ENCODE measurements at places on chromosomes 6 and 20.

DNA sequence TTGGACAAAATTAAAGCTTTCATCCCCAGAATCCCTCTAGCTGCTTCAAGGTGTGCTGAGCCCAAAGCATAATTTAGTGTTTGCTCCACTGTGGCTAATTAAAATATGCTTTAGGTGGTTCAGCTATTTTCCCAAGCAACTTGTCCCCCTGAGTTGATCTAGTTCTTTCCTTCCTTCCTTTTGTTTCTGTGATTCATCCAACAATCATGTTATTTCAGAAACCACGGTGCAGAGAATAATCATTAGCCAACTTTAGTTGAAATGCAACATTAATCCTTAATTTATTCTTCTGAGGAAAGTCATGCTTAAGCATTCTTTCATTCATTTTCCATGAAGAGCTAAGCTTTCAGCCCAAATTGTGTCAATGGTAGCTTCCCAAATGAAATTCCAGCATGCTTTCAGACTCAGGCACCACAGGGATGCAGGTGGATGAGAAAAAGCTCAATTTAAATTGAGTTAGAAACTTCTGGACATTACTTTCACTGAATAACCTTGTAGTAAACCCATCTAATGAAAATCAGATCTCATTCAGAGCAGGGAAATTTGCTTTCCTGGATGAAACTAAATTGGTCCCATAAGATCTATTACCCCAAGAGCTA, 209.0 kb upstream of the NT5E start:
- DNase-seq, result no peak

- DNase-seq, result no peak
Measured at GRCh38 chr20:1265226-1265915, 723 bp upstream of the SNPH start.

DNA sequence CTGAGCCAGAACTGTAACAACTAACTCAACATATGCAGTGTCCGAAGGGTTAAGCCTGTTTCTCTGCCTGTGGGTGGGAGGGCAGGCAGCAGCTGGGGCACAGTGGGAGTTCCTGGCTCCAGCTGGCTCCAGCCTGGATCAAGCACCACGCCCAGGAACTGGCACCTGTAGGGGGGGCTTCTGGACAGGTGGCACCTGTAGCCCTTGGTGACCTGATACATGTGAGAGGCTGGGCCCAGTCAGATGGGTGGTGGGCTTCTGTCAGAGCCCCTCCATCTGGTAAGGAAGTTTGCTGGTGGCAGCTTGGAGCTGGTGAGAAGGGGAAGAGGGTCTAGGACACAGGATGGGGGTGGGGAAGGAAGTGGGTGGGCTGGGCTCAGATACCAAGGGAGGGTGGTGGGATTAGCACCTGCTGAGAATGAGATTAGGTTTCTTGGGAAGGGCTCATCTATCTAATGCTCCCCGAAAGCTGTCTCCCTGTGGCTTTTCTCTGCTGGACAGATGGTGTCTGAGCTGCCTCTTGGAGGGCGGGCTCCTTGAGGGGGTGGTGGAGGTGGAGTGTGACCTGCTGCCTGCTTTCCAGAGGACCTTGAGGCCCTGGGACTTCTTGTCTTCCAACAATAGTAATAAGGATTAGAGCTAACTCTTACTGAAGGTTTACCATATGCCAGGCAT, 28.5 kb downstream of the BCL2L1 start:
- DNase-seq, result no peak

- DNase-seq, result no peak
Measured at GRCh38 chr20:6641012-6641411, 126.5 kb upstream of the BMP2 start.

GRCh38 chr20:51116765-51117686, 94.1 kb upstream of the KCNG1 start:
- DNase-seq, result no peak

DNA sequence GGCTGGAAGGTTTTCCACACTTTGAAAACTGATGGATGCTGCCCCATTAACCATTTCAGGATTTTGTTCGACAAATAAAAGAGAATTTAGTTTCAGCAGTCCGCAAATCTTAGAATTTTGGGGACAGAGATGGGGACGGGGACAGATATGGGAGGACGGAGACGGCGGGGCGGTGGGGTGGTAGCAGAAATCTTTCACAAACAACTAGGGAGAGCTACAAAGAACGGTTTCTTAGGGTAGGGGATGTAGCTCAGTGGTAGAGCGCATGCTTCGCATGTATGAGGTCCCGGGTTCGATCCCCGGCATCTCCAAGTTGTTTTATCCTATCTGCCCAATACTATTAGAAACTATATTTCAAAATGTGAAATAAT, 15.1 kb downstream of the HMGN4 start:
- peak; percentile 89 for DNase-seq

DNA sequence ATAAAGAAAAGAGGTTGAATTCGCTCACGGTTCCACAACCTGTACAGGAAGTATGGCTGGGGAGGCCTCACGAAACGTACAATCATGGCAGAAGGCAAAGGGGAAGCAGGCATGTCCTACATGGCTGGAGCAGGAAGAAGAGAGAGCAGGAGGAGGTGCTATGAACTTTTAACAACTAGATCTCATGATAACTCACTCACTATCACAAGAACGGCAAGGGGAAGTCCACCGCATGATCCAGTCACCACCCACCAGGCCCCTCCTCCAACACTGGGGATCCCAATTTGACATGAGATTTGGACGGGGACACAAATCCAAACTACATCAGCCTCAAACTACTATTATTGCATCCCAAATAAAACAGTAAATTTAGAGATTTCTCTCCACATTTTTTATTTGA, 53.6 kb upstream of the CST7 start:
- no peak for DNase-seq

GRCh38 chr6:4336778-4337442, 201.5 kb upstream of the ECI2 start:
- no peak for DNase-seq

- no peak for DNase-seq
Measured at GRCh38 chr6:18447552-18447951, 60.4 kb downstream of the RNF144B start.

- no peak for DNase-seq
Measured at GRCh38 chr20:39571171-39571570, 609.0 kb downstream of the DHX35 start.

- peak; percentile 51 for DNase-seq
Measured at GRCh38 chr6:98324446-98324845, 509.9 kb upstream of the POU3F2 start.
